T-helper 17 cell (primary cell): ENCODE measurements at places on chromosomes 6 and 20. TPM values are rescaled to one million over a fixed set of nuclear protein-coding genes. Genes with fewer than 3 reads are reported as not detected.

The PPIL6 gene
- 1.6 TPM for total RNA-seq

The CCN6 gene
- not detected for total RNA-seq

The APCDD1L gene
- not detected for total RNA-seq

The DLL1 gene
- 2.7 TPM for total RNA-seq

The GPR6 gene
- not detected for total RNA-seq

The PHACTR3 gene
- total RNA-seq, result 0.52 TPM

The PRKN gene
- 8.4 TPM for total RNA-seq

The NKAIN4 gene
- not detected for total RNA-seq
